ENCODE measurements at places on chromosomes 13 and 19.
A peak's percentile ranks its signal among the peaks of the same experiment; 100 is the strongest.

- DNase-seq, result no peak
Observed at GRCh38 chr19:49626226-49626625, 13.7 kb downstream of the RRAS start.

DNA sequence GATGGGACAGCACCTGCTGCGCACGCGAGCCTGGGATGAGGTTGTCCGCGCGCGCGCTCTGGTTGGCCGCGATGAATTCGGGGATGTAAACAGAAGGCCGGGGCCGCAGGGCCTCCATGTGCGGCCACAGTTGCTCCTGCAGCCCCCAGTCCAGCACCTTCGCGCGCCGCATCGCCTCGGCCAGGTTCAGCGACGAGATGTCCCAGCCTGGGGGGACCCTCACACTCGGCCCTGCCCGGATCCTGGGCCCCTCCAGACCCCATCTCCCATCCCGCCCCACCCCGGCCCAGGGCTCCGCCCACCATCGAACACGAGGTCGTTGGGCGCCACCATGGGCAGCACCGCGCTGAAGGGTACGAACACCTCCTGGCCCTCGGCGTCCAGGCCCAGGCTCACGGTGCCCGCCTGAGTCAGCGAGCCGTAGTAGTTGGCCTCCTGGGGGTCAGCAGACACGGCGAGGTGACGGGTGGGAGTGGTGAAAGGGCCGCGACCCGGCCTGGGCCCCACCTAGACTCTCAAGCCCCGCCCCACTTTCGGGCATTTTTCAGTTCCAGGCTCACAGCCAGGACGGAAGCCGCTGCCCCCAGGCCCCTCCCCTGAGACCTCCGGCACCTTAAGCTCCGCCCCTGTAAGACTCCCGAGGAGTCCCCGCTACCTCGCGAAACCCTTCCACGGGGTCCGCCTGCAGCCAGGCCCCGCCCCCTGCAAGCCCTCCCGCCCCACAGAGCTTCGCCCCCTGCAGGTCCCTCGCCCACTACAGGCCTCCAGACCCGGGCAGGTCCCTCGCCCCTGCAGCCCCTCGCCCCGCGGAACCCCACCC, 1.1 kb downstream of the ISYNA1 start:
- peak; percentile 76 for DNase-seq

DNA sequence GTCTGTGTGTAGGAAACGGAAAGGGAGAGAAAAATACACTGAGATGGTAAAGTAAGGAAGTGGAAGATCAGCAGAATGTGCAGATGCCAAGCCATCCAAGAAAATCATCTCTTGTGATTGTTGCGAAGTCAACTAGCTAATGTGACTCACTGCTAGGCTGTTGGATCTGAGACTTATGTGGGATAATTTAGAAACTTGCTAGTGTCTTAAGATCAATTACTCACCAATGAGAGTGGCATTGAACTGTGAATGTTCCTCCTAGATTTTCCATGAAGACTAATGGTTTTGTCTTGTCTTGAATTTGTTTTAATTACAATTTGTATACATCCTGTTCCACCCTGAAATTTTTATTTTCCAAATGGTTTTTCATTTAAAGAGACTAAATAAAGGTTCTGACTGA, 771.6 kb downstream of the EFNB2 start:
- DNase-seq, result no peak

DNA sequence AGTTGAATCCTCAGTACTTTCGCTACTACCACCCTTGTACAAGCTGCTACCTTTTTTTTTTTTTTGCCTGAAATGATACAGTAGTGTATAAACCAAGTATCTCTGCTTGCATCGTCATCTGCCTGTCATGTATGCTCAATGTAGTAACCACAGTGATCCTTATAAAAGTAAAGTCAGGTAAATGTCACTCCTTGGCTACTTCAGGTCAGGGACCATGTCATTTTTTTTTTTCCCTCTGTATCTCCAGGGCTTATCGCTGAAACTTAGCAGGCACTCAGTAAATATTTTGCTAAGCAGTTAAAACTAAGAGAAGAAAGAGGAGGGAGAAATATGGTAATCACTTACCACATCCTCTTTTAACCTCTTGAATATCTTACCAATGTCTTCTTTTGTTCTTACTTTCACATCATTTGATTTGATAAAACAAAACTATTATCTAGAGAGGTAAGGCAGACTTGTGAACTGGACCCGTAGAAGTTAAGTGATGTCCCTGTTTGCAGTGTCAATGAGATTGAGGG, 96.8 kb upstream of the KLF12 start:
- DNase-seq, result no peak

GRCh38 chr13:56735537-56735942, 405.2 kb upstream of the PRR20A start:
- DNase-seq, result no peak

GRCh38 chr19:41682437-41682836, 5.6 kb downstream of the CEACAM7 start:
- DNase-seq, result no peak

GRCh38 chr13:24745861-24746617, 17.9 kb upstream of the RNF17 start:
- no peak for DNase-seq

DNA sequence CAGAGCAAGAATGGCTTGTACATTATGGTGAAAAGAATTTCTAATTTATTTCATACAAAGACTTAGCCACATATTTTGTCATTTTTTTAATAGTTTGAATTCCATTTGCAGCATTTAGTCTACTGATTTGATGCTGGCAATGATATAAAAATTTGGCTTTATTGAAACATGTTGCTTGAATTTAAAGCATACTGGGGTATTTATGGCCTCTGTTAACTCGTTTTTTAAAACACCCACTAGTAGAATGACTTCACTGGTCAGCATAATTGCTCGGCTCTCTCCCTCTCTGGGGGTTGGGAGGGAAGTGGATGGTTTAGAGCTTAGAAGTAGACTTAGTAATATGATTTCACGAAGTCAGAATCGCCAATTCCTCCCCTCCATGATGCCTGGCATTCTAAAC, 354.9 kb upstream of the HTR2A start:
- DNase-seq, result no peak

DNA sequence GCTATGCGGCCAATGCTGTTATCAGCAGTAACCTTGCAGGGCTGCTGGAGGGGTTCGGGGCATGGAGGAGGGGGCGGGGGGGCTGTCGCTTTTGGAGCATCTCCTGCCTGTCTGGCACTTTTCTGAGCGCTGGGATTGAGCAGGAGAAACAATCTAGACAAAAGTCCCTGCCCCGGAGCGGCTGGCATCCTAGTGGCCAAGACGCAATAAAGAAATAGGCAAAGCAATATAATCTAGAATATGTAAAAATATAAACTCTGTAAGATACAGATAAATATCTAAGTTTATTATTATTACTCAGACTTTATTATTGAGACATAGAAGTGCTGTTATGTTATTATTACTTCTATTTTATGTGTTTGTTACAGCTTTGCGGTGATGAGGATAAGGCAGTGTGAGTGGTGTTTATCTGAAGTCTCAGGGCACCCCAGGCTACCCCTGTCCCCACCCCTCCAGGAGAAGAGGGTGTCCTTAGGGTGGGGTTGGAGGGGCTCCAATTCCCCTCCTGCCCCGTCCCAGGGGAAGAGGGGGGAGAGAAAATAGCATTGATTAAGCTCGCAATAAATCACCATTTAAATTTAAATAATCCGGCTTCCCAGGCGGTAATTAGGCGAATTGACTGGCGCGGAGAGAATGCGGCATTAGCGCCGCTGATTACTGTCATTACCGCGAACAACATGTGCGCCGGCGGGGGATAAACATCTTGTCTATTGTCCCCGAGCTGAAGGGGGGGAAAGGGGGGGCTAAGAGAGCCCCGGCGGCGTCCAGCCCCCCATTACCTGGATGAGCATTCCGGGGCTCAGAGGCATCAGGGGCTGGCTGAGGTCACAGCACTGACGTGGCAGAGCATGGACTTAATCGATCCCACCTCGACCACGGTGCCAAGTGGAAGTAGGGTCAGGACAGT, 3.2 kb downstream of the NPAS1 start:
- no peak for DNase-seq

DNA sequence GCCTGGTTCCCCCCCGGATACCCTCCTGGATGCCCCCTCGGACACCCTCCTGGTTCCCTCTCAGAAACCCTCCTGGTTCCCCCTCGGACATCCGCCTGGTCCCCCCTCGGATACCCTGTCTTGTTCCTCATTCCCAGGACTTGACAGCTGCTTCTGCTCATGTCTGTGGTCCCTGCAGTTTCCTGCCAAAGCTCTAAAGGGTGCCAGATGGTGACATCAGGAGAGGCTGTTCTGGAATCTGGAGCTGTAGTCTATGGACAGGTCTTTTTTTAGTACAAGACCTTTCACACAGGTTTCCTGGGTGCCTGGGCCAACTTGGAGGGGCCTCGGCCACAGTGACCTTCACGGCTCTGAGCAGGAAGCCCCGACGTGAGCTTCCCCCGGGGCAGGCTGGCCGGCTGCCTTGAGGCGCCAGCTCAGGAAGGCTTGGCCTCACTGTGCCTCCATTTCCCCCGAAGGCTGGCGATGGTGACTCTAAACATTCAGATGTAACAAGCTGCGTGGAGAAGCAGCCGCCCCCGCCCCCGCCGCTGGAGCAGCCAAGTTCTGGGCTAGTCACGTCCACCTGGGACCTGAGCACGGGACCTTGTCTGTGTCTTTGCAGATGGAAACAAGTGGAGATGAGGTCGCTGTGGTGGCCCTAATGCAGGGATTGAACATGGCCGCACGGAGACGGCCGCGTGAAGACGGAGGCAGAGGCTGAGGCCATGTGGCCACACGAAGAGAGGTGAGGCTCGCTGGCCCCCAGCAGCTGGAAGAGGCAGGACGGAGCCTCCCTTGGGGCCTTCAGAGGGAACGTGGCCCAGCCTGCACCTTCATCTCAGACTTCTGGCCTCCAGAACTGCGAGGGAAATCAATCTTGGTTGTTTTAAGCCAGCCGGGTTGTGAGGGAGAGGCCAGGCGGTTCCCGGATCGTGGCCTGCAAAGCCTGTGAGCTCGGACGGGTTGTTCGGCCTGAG, 12.7 kb downstream of the SGTA start:
- no peak for DNase-seq
